ENCODE measurements at places on chromosomes 6 and 20.
A peak's percentile ranks its signal among the peaks of the same experiment; 100 is the strongest.

DNA sequence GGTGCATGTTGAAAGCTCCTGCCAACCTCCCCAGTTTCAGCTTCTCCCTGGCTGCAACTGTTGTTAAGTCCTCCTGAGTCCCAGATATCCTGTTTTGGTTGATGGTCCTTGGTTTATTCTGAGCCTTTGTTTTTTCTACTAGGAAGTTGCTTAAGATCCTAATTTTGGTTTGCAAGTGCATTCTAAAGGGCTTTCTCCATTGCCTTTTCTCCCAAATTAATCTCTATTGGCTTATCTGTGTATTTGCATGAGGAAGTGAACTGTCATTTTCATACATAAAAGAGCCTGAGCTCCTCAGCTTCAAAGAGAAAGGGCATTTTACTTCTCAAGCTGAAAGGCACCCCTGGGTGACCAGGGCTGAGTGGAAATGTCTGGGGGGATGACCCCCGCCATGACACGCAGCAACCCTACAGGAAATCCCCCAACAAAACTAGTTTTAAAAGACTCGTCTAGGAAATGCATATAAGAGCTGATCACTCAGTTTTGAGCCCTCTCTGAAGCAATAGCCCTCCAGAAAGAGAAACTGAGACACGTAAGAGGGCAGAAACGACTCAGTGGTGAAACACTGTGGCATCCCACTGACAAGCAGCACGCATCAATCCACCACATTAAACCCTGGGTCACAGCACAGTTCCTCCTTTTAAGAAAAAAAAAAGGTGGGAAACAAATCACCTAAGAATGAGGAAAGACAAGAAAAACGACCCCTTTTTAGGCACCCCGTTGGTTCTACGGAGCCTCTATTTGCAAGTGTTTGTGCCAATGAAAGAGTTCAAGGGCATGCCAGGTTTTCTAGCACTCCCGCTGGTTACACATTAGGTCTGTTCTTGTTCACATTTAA is 140.9 kb downstream of the THBS2 start:
- DNase-seq, result no peak

DNA sequence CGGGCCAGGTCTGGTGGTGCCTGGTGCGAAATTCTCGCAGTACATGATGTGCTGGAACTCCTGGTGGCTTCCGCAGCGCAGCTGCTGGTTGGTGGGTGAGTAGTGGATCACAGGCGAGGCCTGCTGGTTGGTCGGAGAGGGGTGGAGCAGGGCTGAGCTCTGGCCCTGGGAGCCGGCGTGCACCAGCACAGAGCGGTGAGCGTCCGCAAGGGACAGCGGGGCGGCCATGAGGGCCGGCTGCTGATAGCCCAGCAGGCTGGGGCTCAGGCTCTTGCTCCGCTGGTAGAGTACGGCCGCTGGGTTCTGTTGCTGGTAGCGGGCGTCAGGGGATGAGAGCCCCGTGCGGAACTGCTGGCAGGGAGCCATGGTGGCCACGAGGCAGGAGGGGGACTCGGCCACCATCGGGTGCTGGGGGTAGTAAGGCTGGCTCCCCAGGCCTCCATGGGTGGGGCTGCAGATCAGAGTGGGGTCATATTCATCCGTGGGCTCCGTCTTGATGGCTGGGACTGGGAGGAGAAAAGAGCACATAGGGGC is 110.2 kb downstream of the NFATC2 start:
- DNase-seq, result no peak

DNA sequence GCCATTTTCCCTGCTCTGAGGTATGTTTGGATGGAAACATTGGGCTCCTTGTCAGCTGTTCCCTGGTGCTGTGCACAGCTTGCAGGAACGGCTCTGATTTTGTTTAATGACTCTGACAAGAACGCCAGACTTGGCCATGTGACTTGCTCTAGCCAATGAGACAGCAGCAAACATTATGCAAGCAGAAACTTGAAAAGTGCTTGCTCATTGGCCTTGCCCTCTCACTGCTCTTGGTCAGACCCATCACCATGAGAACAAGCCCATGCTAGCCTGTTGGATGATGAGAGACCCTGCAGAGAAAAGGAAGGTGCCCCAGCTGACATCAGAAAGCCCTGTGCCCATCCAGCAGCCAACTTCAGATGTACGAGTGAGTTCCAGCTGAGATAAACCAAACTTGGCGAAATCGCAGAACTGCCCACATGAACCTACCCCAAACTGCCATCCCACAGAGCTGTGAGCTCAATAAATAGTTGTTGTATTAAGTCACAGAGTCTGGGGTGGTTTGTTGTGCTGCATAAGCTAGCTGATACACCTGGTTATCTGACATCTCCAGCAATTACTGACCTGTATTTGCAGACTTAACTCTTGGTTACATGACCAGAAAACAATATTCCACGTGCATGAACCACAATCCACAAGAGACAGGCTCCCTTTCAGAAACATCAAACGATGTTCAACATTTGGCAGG is 96.9 kb downstream of the JPH2 start:
- peak; percentile 71 for DNase-seq

DNA sequence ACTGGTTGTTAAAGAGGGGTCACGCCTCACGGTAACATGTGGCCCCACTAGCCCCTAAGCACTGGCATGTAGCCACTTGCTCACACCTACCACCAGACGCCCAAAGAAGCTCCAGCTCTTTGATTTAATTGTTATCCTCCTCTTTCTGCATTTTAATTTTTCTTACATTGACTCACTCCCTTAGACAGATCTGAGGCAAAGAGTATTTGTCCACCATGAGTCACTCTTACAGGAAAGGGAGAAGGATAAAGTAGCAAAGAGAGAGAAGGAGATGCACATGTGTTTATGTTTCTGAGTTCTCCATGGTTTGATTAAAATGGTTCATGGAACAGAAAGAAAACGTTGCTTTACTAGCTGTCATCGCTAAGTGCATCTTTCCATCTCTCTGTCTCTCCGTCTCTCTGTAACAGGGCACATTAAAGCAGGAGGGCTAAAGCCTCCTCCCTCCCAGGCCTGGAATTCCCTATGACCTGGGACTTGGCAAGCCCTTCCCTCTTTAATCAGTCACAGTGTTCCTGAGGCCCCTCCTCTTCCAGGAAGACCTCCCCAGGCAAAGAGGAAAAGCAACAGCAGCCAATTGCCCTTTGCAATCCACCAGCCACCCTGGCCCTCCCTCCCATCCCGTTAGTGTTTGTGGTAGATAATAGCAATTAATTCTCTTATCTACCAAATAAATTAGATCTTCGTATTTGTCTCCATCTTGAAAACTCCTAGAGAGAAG is 112.8 kb upstream of the TSHZ2 start:
- no peak for DNase-seq

GRCh38 chr6:20696676-20697075 is 162.4 kb downstream of the CDKAL1 start:
- peak; percentile 88 for DNase-seq

GRCh38 chr20:2332711-2333110 is 36.9 kb downstream of the TGM3 start:
- DNase-seq, result no peak

DNA sequence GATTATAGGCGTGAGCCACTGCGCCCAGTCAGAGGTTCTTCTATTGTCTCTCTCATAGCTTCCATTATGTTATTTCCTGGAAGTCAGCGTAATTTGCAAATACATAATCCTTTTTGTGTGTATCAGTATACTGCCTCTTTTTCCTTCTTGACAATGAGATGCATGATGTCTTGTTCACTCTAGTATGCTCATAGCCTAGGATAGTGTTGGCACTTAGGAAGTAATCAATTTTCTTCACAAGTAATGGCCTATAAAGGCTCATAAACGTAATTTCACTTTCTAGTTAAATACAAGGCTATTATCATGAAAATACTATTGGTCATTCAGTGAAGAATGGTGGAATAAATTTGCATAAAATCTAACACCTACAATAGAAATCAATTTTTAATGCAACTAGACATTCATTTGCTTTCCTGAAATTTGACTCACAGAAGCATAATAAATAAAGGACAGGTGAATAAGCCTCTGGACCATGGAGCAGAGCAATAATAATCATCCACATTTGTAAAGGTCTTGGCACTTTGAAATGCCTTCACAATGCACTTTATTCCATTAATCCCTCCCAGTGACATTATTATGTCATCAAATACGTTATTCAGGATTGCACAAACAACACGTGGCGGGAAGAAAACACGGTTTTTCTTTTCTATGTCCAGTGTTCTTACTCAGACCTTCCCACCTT is 366.9 kb upstream of the BTBD3 start:
- no peak for DNase-seq

DNA sequence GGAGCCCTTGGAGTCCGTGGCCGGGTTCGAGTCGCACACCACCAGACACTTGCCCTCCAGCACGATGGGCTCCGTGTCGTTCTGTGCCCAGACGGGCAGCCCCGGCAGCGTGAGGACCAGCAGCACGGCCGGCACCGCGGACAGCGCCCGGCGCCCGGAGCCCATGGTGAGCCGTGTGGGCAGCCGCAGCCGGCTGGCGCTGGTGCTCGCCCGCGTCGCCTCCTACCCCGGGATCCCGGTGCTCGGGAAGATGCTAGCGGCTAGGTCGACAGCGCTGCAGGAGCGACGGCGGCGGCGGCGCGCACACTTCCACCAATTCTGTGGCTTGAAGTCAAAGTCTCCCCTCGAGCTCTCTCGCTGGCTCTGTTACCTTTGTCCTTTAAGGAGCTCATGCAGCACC is 1.3 kb downstream of the CBLN4 start:
- no peak for DNase-seq

DNA sequence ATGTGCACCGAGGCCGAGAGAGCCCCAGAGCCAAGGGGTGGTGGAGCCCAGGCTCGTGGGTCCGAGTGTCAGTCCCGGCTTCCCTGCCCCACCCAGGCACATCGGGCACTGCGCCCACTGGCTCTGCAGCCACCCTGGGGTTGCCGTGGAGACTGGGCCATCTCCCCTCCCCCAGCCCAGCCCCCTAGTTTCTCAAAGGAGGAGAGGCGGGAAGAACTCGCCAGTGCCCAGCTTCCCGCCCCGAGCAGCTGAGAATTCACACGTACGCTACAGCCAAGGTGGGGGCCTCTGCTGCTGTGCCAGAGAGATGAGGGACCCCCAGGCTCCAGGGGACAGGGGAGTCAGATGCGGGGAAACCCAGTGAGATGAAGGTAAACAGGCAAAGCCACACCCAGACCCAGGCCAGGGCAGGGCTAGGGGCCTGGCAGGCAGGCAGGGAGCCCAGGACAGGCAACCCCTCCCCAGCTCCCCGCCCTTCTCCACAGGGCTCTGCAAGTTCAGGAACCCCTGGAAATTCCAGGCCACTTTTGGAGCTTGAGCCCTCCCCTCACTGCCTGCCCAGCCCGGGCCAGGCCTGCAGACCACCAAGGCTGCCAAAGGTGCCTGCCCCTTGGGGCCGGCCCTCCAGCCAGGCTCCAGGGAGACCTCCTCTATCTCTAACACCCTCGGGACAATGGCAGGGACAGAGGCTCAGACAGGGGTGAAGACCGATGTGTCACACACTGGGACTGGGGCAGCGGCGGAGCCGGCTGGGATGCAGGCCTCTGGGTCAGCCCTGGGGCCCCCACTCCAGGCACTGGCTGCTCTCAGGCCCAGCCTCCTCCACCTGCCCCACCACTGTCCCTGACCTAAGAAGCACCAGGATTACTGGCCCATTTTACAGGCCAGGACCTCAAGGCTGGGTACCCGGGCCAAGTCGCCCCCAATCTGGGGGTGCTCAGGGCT is 6.0 kb downstream of the LAMA5 start:
- DNase-seq, result no peak

DNA sequence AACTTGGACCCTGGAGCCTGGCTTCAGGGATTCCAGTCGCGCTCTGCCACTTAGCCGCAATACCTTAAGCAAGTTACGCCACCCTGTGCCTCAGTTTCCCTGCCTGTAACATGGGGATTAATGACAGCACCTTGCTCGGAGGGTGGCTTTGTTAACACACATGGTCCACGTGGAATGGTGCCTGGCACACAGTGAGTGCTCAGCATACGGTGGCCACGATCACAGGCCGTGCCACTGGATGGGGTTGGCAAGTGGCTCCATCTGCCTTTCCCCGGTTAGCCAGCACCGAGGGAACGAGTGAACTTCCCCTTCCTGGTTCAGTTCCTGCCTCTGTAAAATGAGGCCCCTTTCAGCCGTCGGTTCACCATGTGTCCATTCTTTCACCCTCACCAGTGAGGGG is 17.2 kb downstream of the C6orf132 start:
- no peak for DNase-seq

- DNase-seq, result peak; percentile 72
These were observed 17.6 kb downstream of the HDAC2 start for GRCh38 chr6:113953346-113953745.
